ENCODE measurements at places on chromosomes 13 and 19. TPM values are rescaled to one million over a fixed set of nuclear protein-coding genes. Genes with fewer than 3 reads are reported as not detected.

The CEACAM5 gene
- total RNA-seq: 37.9 TPM

The TINCR gene
- 1.8 TPM for total RNA-seq

The LILRB5 gene
- 5.8 TPM for total RNA-seq

The RNF225 gene
- 0.26 TPM for total RNA-seq

The PTPRS gene
- 96.7 TPM for total RNA-seq

The C19orf67 gene
- total RNA-seq: 1.0 TPM

The RAB8A gene
- total RNA-seq: 71.4 TPM

The FGF22 gene
- total RNA-seq: 0.23 TPM

The CYP4F8 gene
- total RNA-seq: not detected

The CATSPERD gene
- 10.0 TPM for total RNA-seq

The ZNF154 gene
- total RNA-seq: 34.6 TPM

The IFNL1 gene
- not detected for total RNA-seq

The SPART gene
- total RNA-seq: 52.9 TPM

The PRR20A gene
- not detected for total RNA-seq

The PPP5C gene
- total RNA-seq: 69.8 TPM

The DPRX gene
- not detected for total RNA-seq

The PROZ gene
- not detected for total RNA-seq

The SIGLEC10 gene
- 53.1 TPM for total RNA-seq

The IRGC gene
- not detected for total RNA-seq

The C19orf81 gene
- total RNA-seq: not detected

The ABCA7 gene
- total RNA-seq: 20.1 TPM

The PODNL1 gene
- total RNA-seq: 0.88 TPM

The ITGBL1 gene
- total RNA-seq: 1.1 TPM

Measured in lung (tissue), 17 donors.